ENCODE measurements at places on chromosomes 4 and X. TPM values are rescaled to one million over a fixed set of nuclear protein-coding genes. Genes with fewer than 3 reads are reported as not detected.
A peak's percentile ranks its signal among the peaks of the same experiment; 100 is the strongest.

- DNase-seq = no peak
These were observed 29.6 kb upstream of the AP1AR start for GRCh38 chr4:112201915-112202505.

GRCh38 chrX:48676893-48677270 is 6.7 kb upstream of the WAS start:
- peak; percentile 30 for DNase-seq

DNA sequence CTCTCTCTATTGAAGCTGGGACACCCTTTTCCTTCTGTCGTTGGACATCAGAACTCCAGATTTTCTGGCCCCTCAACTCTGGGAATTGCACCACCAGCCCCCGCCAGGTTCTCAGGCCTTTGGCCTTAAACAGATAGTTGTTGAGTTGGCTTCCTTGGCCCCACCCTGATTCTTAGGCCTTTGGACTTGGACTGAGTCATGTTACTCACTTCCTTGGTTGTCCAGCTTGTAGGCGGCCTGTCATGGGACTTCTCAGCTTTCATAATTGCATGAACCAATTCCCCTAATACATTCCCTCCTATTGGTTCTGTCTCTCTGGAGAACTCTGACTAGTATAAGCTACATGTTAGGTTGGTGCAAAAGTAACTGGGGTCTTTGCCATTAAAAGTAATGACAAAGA is 195.7 kb downstream of the GPAT3 start:
- no peak for DNase-seq

- no peak for DNase-seq
These were observed 172.6 kb downstream of the FHIP1A start for GRCh38 chr4:151581570-151581969.

- no peak for DNase-seq
These were observed 56.1 kb upstream of the PPP4R3C start for GRCh38 chrX:27519226-27519625.

DNA sequence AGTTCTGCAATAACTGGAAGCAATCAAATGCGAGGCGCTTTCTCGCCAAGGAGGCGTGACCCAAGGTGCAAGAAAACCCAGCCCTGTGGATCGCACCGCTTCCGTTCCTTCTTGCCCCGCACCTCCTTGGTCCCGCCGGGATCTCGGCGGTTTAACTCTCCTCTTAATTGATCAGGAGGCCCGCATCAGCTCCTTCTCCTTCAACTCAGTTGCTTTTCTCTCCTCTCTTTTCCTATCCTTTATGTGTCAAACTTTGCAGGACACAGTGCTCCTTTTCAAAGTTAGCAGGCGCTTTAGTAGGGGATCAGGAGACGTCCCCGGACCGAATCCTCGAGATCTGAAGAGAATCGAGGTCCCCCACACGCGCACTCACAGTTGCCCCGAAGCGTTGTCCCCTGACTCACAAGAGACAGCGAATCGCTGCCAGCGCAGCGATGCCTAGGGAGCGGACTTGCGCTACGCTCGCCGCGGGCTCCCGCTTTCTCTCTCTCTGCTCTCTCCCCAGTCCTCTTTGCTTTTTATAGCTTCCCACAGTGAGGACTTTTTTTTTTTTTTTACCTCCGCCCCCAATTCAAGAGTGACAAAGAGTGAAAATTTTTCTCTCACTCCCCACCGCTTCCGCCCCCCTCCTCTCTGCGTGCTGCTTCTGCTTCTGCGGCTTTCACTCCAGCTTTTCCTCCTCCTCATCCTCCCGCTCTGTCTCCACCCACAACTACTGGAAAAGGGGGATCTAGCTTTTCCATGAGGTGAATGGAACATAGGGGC is at the start of gene DKK2:
Gene DKK2 (minus strand): TSS at position 495 of the 765 bp plus-strand sequence. CDS start 722 bp downstream, outside the sequence.
- DNase-seq = peak; percentile 41

GRCh38 chrX:135421932-135422809 is at the start of gene SMIM10L2A:
Gene SMIM10L2A (plus strand): TSS chrX:135421944. CDS start chrX:135422132, 188 bp downstream.
- no peak for DNase-seq

- no peak for DNase-seq
These were observed 44.7 kb downstream of the MAGEB17 start for GRCh38 chrX:16212024-16212423.

DNA sequence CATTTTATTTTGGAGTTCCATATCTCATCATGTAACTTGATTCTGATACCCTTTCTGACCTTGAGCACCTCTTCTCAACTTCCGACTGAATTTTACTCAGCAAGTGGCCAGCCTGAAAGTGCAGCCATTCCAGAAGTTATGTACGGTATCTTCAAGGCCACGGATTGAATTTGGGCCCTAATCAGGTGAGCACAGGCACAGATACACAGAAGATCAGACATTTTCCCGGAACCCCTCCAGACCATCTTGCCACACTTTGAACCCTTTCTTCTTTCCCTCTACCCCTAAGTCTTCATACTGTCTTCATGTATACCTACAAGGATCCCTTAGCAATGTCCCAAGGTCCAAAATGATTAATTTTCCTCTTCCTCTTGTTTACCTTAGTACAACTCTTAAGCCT is 108.2 kb downstream of the FNIP2 start:
- no peak for DNase-seq

DNA sequence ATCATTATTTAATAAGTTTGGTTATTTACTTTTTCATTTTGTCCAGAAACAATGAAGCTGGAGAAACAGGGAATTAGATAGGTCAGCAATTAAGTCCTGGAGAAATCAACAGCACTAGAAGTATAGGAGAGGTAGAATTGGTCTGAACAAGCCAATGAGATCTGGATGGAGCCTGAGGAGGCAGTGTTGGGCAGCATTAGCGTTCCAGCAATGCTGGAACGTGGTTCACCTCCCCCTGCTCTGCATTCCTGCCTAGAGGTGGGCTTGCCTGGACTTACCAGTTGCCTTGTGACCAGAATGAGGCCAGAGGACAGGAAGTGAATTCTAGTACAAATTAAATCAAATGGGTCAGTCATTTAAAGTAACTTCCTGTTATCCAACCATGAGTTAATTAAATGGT is 4.6 kb downstream of the RASSF6 start:
- DNase-seq = peak; percentile 83

DNA sequence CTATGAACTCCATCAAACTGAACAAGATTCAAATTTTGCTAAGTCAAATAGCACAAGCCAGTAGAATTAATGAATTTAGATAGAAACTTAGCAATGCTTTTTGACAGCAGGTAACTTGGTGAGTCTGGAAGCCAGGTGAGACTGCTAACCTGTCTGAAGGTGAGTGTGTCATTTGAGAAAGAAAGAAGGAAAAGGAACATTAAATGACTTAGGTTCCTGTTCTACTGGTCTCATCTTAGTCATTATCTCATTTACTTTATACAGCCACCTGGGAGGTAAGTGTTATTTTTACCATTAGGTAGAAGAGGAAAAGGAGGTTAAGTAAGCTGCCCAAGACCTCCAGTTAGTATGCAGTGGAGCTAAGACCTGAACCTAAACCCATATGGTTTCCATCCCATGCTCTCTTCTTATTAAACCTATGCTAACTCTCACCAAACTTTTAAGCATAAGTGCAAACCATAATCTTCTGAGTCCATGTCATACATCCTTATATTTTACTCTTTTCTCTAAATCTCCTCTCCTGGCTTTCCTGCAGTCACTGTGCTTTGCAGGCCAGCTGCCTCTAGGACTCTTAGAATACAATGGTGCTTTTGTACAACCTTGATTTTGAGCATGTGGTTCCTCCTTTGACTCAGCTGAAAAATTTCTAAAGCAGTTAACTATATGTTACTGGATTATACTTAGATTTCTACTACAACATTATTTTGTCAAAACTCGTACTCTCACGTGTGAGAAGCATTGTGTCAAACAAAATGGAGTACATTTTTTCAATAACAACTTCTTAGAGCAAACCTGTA is 68.5 kb downstream of the ATP10D start:
- DNase-seq = no peak

- DNase-seq = no peak
These were observed 183.7 kb downstream of the SPATA18 start for GRCh38 chr4:52234561-52235440.

DNA sequence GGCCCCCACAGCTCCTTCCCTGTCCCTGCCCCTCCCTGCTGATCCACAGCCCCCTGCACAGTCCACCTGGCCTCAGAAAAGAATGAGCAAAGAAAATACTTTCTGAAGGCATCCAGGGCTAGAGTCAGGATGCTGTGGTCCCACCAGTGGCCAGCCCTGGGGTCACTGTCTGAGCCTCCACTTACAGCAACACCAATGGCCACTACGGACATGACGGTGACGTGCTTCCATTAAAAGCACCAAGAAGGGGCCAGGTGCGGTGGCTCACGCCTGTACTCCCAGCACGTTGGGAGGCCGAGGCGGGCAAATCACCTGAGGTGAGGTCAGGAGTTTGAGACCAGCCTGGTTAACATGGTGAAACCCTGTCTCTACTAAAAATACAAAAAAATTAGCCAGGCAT is 4.0 kb downstream of the JAKMIP1 start:
- DNase-seq = no peak

DNA sequence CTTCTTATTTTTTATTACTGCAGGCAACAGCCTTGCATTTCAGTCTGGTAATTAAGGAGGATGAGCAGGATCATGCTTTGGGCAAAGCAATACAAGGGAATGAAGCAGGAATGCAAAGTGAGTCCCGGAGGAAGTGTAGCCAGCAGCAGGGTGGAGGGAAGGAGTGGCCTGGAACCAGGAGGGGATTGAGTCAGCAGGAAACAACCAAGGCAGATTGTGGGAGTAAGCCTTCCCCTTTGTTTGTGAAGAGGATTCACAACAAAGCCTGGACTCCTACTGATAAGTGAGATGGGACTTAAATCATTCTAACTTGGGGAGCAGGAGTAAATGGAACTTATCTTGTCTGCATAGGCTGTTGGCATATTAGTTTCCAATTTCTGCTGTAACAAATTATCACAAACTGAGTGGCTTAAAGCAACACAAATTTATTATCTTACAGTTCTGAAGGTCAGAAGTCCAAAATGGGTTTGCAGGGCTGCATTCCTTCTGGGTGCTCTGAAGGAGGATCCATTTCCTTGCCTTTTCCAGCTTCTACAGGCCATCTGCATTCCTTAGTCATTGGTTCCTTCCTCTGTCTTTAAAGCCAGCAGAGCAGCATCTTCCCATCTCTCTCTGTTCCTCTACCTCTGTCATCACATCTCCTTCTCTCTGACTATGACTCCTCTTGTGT is 93.2 kb upstream of the AP1S2 start:
- DNase-seq = peak; percentile 82

- DNase-seq = no peak
These were observed 114.7 kb upstream of the VCX3B start for GRCh38 chrX:8349816-8350544.

DNA sequence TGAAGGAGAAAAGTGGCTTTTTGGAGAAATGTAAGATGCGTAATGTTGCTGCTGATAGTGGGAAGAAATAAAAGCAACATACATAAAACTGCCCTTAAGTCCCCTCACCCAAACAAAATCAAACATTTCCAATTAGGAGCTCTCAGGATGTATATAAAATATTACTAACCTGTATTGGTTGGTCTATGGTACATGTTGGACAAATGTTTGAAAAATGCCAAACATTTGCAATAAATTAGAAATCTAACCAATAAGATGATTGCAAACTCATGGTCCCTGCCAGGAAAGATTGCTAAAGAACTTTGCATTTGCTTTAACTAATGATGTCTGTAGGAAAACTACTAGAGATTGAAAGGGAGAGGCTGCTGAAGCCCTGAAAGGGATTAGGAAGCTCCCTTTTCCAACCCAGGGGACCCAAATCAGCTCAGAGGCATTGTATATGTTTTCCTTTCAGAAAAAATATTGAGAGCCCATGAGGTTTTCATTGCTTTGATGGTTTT is 1.8 kb downstream of the SFRP2 start:
- no peak for DNase-seq

- no peak for DNase-seq
These were observed 730.1 kb downstream of the CCSER1 start for GRCh38 chr4:90857081-90857820.

DNA sequence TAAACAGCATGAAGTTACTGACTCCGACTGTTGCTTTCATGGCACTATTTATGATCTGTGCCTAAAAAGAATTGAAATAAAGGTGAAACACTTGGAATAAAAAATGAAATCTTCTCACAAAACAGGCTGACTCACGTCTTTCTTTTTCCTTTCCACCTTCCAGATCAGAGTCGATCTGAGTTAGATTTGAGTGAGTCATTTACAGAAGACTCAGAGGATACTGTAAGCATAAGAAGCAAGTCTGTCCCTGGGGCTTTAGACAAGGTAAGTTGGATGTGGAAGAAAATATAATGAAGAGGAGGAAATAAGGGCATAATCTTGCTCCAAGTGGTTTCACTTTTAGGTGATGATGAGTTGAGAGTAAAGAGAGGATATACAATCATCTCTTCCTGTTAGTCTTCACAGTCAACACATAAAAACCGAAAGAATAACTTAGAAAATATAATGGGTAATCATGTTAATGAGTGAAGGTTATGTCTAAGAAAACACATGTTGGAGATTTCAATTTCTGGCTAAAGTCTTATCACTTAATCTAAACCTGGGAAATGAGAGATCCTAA is 89.7 kb downstream of the SYTL5 start:
- DNase-seq = no peak

DNA sequence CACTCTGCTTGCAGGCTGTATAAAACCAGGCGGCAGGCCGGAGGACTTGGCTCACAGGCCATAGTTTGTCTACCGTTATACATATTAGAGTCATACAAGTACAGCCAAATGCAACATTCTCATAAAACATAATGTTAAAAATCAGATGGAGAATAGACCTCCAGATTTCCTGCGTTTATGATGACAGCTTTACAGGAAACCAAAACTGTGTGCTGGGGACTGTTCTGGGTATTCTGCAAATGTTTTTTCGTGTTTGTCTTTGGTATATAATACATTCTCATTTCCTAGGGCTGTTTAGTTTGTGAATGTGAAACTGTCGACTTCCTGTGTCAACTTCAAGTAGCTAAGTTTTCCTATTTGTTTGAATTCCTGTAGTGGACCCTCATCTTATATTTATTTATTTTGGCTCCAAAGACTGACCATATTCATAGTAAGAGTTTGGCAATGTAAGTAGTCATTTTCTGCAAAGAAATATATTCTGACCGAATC is 79.5 kb upstream of the FAM9C start:
- DNase-seq = no peak

- peak; percentile 47 for DNase-seq
These were observed 48.3 kb upstream of the WDR1 start for GRCh38 chr4:10164877-10165283.

DNA sequence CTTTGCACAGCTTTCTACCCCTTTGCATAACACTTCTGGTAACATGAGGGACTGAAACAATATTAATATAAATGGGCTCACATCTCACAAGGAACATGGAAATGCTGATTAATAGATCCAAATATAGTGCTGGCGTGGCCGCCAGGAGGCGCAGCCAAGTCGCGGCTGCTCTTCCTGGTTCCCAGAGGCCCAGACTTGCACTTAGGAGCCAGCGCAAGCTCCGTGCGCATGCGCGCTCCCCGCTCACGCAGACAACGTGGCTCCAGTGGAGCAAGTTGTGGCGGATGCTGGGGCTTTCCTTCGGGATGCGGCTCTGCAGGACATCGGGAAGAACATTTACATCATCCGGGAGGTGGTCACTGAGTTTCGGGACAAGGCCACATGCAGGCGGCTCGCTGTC is 318.3 kb upstream of the SLC7A11 start:
- DNase-seq = peak; percentile 71

GRCh38 chr4:81509822-81510221 is 38.1 kb upstream of the RASGEF1B start:
- DNase-seq = no peak

CLIC2 gene
- total RNA-seq = 0.98 TPM

SULT1E1 gene
- total RNA-seq = not detected

BEX3 gene
- total RNA-seq = 305 TPM

CXCL11 gene
- total RNA-seq = not detected

FGF16 gene
- total RNA-seq = 3.8 TPM

NAT8L gene
- total RNA-seq = 14.7 TPM

OPHN1 gene
- 1.5 TPM for total RNA-seq

IL3RA gene
- total RNA-seq = not detected
